ENCODE measurements at places on chromosomes 5 and 9.

DNA sequence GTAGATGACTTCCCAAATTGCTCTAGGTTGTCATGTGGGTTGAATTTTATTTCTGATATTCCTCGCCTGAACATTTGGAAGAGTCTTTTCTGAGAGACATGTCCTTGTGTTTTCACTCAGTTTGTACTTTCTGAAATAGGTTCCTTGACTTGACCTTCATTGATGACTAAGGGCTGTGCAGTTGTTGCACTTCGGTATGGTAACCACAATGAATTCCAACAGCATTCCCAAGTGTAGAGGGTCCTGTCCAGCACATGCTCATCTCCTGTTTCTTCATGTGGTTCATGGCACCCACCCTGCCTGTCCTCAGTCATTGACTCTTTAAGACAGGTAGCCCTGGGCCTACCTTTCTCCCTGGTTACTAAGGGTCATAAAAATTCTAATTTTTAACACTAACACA, 527.8 kb downstream of the MTRR start:
- DNase-seq = no peak

- no peak for DNase-seq
Observed at GRCh38 chr5:7882926-7883325, 14.0 kb downstream of the MTRR start.

GRCh38 chr9:126615245-126615790, 1.6 kb downstream of the LMX1B start:
- peak; percentile 57 for DNase-seq

DNA sequence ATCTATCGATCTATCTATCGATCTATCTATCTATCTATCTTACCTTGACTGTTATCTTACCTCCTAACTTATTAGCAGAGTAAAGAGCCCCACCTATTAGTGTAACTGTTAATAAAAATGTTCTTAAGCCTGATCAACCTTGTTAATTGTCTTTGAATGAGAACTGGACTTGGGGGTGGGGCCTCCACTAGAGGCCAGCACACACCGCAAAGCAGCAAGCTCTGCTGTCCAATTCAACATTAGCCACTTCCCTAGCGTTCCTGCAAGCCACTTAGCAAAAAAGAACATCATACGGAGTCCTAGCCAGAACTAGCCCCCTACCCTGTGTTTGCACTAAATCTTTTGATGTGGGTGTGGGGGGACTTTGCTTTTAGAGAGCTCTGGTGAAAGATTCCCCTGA, 515.8 kb downstream of the KDM4C start:
- no peak for DNase-seq

- DNase-seq = no peak
Observed at GRCh38 chr5:170126626-170127025, 20.9 kb downstream of the FOXI1 start.

DNA sequence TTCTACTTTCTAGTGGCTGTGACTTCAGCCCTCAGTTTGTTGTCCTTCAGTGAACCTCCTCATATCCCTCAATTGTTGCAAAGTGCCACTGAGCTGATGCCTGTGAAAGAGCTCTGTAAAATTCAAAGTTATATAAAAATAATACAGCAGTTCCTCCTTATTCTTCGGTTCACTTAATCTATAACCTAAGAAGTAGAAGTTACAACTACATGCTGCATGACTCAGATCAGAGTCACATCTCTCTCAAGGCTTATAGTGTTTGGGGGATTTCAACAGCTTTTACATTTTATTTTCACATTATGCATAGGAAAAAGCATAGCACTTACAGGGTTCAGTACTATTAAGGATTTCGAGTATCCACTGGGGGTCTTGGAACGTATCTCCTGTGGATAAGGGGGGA, 25.1 kb upstream of the GCNT1 start:
- no peak for DNase-seq

GRCh38 chr5:40441733-40442132, 238.0 kb upstream of the PTGER4 start:
- DNase-seq = no peak

- DNase-seq = no peak
Observed at GRCh38 chr9:20022410-20022809, 233.6 kb upstream of the SLC24A2 start.

- DNase-seq = no peak
Observed at GRCh38 chr5:160129841-160130240, 10.6 kb upstream of the PWWP2A start.

DNA sequence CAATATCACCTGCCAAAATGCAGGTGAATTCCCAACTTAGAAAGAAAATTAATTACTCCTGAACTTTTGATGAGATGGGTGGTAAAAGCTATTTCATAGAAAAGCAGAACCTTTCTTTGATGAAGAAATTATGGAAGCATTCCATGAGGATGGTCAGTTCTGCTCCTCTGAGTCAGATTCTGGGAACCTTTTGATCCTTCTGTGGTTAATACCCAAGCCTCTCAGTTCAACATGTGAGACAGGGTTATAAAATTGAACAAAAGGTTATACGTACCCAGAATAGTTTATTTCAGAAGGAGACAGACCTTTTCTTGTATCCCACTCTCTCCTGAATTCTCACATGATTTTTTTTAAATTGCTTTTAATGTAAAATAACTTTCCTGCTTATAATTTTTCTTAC, 767.6 kb upstream of the ADAMTS16 start:
- DNase-seq = no peak

DNA sequence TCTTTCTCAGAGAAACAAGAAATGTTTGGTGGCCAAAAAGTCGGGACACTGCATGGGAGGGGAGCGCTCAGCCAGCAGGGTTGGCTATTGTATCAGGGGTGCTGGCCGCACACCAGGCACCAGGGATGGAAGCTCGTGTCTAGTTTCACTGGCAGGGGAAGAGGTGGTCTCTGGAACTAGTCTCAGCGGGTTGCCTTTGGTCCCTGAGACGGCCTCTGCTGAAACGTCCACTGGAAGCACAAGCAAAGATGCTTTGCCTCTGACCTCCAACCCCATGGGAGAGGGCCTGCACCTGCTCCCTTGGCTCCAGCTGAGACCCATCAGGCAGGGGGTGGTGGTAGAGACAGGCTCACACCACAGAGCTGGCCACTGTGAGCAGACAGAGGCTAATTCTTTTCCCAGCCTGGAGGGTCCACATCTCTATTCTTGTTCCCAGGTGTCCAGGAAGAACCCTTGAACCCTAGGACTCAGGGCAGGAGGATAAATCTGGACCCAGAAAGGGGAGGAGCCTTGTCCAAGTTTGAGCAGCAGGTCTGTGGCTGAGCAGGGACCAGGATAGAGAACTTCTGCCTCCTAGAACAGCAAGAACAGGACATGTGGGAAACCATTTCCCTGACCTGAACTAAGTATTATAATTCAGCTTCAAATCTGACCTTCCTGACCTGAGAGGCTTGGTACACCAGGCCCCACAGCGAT, 102.6 kb downstream of the RGS3 start:
- no peak for DNase-seq

- DNase-seq = no peak
Observed at GRCh38 chr5:142275496-142275895, 49.3 kb downstream of the SPRY4 start.

GRCh38 chr5:89071101-89071940, 188.3 kb upstream of the MEF2C start:
- peak; percentile 19 for DNase-seq

- DNase-seq = no peak
Observed at GRCh38 chr5:86008293-86008692, 609.4 kb upstream of the COX7C start.

GRCh38 chr9:93684161-93684765, 107.9 kb downstream of the PHF2 start:
- DNase-seq = no peak

GRCh38 chr5:5523066-5523505, 100.6 kb downstream of the ICE1 start:
- peak; percentile 38 for DNase-seq

- DNase-seq = no peak
Observed at GRCh38 chr9:113179839-113180238, 29.0 kb downstream of the SLC31A2 start.

- DNase-seq = no peak
Observed at GRCh38 chr9:87824216-87824875, 58.3 kb upstream of the SPATA31E1 start.

Data from GM20000 (cell line).